MM.1S (cell line): ENCODE measurements at places on chromosomes 16 and 17.

DNA sequence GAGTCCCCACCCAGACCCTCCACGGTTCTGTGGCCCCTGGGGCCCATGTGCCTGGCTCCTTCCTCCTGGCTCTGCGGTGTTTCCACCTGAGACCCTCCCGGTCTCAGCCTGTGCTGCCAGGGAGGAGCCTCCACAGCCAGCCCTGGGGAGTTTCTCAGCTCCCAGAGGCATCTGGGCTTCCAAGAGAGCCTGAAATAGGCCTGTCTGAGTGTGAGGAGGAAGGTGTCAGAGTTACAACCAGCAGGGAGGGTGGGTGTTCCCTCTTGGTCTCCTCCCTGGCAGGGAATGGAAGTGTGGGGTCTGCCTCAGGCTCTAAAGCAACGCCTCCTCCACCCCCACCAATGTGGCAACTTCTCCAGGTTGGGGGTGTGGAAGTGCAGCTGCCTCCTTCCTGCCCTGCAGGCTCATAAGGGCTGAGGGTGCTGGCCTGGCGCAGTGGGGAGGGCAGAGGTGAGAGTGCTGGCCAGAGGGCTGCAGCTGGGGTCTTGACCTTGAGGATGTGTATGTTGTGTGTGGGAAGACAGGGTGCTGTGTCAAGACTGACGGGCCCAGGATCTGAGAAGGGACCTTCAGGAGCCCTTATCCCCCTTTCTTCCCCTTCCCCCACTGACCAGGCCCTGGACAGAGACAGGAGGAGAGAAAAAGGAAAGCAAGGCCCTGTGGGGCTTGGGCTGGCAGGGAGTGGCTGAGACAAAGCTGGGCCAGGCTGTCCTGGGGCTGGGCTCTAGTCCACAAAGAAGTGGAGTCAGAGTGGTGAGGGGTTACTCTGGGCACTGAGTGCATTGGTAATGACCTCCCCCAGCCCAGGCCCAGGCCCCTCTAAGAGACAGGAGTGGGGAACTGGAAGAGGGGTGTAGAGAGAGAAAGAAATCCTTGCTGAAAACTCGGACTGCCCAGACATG is 2.4 kb downstream of the CYGB start:
- DNase-seq: no peak

- DNase-seq: no peak
Observed at GRCh38 chr17:40554646-40555295, 10.5 kb downstream of the CCR7 start.

- DNase-seq: no peak
Observed at GRCh38 chr16:7596308-7596707, 263.7 kb downstream of the RBFOX1 start.

GRCh38 chr16:51355875-51356274 is 204.8 kb upstream of the SALL1 start:
- no peak for DNase-seq

DNA sequence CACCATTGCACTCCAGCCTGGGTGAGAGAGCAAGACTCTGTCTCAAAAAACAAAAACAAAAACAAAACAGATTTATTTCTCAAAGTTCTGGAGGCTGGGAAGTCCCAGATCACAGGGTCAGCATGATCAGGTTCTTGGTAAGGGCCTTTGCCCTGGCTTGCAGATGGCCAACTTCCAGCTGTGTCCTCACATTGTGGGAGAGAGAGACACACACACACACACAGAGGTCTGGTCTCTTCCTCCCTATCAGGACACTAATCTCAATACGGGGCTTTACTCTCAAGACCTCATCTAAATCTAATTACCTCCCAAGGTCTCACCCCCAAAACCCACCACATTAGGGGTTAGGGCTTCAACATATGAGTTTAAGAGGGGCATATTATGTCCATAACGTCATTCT is 26.4 kb upstream of the TAOK1 start:
- DNase-seq: no peak

- DNase-seq: no peak
Observed at GRCh38 chr16:1153480-1154160, 714 bp downstream of the CACNA1H start.

GRCh38 chr16:75919664-75920063 is 193.4 kb upstream of the CPHXL start:
- DNase-seq: no peak

DNA sequence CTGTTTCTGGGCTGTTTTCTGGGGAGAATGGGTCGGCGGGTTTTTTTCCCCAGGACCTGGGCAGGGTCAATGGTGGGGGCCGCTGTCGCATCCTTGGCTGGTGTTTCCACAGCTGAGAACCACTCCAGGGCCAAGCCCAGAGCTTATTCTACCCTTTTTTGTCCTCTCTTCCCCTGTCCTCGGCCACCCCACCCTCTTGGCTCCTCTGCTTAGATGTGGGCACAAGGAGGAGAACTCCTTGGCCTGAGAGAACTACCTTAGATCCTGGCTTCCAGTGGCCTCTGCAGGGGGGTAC is 4.0 kb downstream of the NOD2 start:
- no peak for DNase-seq

DNA sequence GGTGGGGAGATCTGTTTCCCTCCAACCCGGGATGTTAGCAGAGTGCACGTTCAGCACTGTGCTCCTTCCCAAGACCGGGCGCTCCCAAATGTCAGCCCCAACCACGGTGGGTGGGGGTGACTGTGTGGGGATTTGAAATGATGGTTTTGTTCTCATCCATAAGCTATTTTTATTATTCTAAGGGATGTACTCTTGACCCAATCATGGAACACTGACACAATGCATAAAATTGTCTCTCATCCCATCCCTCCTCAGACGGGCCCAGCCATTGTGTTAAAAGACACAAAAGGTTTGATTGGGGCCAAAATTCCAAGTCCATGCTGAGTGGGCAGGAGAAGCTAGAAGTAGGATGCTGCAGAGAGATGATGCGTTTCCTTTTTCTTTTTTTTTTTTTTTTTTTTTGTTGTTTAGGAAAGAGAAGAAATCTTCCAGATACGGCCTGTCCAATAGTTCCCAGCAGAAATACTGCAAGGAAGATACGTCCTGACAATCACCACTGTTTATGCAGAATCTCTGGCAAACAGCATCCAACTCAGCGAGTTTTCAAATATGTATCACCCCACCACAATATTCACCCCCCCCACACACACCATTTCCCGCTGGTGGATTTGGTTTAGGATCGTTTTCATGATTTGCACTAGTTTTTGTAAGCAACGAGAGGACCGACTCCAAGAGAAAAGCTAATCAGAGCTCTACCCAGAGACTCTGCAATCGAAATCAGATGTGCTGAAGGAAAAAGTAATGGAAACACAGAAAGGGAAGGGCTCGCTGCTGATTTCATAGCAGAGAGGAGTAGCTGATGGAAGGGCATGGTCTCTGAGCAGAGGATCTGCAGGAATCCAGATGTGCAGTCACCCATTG is 163.5 kb upstream of the DYNLRB2 start:
- DNase-seq: no peak

- DNase-seq: no peak
Observed at GRCh38 chr17:53471514-53471913, 351.2 kb upstream of the KIF2B start.

GRCh38 chr17:62780269-62780668 is 27.8 kb downstream of the MARCHF10 start:
- no peak for DNase-seq

DNA sequence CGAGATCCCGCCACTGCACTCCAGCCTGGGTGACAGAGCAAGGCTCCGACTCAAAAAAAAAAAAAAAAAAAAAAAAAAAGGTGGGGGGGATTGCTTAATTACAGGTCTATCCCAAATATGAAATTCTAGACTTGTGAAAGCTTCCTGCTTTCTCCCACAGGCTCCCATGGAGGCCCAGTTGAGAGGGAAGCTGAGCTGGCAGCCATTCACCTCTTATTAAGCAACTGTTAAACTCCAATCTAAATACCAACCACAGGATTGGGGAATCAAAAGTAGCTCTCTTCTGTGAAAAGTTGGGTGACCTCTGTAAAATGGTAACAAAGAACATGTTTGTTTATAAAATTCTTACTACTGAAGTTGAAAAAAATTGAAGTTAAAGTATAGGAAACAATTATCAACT is 45.8 kb upstream of the STAC2 start:
- no peak for DNase-seq

GRCh38 chr16:69402439-69402838 is 16.6 kb upstream of the TERF2 start:
- no peak for DNase-seq

GRCh38 chr17:34135841-34136240 is 119.2 kb upstream of the CCL2 start:
- no peak for DNase-seq

DNA sequence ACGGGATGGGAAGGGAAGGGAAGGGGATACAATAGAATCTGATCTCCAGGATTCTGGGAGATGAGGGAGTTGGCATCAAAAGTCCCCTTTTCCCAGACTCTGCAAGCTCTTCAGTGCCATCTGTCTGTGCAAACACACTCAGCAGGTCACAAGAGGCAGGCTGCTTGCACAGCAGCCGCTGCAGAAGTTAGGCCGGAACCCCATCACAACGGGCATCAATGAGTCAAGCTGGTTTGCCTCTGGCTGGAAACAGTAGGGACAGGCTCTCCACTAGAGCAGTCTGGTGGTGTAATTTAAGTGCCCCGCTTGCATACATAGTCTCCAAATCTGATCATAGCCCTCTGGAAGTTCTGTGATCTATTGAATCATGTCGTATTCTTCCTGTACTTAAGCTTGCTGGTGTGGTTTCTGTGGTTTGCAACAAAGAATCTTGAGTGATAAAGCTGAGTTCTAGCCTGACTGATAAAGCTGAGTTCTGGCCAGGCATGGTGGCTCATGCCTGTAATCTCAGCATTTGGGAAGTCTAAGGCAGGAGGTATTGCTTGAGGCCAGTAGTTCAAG is 33.7 kb upstream of the KDM8 start:
- peak; percentile 74 for DNase-seq

DNA sequence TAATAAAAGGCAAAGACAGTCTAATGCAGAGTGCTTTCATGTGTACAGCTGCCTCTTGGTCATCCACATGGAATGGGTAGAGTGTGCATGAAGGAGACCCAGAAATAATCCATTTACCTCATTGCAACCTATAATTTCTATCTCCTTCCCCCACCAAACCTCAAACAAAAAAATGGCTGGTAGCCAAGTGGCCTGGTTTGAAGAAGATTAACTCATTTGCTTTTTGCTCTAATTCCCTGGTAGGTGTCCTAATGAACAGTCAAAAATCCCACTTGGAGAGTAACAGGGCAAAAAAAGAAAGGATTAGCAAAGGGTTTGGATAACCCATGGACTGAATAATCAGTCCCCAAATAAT is 13.0 kb upstream of the LYRM9 start:
- no peak for DNase-seq

DNA sequence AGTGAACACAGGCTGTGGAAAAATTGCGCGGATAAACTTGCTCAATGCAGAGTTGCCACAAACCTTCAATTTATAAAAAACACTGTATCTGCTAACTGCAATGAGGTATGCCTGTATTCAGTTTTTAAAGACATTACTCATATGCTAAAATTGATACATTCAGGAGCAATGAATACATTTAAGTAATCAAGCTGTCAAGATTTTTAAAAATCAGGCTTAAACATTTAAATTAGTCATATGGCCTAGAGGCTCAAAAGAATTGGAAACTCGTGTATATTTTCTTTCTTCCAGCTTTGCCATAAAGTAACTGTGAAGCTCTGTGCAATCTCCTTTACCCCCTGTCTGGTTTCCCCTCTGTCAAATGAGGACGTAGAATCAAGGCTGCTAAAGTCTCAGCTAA is 4.1 kb downstream of the SYNRG start:
- DNase-seq: no peak

- DNase-seq: no peak
Observed at GRCh38 chr17:43543771-43544575, 2.2 kb downstream of the ETV4 start.

GRCh38 chr17:31559584-31560501 is 168.4 kb downstream of the RAB11FIP4 start:
- no peak for DNase-seq

- DNase-seq: no peak
Observed at GRCh38 chr16:70691223-70692129, 5.6 kb upstream of the MTSS2 start.
